WERI-Rb-1 (cell line): ENCODE measurements at places on chromosomes 1 and 21.

GRCh38 chr1:178005450-178005849, 35.6 kb upstream of the SEC16B start:
- DNase-seq: no peak

DNA sequence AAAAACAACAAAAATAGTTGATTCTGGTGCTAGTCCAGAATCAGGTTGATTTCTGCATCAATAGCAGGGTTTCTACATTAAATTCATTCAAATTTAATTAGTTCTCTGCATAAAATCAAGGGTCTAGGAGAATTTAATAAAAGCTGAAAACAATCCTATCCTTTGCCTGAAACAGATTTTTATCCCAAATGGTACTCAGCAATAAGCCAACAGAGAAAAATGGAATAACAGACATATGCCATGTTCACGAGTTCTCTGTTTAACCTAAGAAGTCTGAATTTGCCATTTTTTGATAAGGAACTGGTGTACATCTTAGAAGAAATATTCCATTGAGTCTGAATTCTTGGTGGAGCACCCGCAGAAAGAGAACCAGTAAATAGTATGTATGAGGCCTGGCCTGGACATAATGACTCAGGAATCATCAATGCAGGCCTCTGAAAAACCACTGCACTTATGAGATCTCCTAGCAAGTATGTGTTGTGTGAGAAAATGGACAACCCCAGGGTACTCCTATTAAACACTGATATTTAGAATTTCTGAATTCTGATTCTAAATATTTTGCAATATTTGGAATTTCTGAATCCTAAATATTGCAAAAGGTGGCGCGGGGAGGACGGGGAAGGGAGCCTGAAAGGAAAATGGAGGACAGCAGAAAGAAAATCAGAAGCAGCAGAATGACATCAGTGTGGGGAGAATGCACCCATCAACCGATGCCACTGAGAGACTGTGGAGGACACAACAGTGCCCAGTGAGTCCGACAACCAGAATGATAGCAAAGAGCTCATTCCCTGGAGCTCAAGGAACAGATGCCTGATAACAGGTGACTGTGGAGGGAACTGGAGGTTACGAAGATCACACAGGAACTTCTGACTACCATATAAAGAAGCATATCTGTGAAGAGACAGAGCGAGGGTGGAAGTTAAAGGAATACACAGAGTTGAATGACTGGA, 97.6 kb downstream of the APP start:
- no peak for DNase-seq

GRCh38 chr21:29365661-29366265, 67.0 kb downstream of the BACH1 start:
- DNase-seq: no peak

DNA sequence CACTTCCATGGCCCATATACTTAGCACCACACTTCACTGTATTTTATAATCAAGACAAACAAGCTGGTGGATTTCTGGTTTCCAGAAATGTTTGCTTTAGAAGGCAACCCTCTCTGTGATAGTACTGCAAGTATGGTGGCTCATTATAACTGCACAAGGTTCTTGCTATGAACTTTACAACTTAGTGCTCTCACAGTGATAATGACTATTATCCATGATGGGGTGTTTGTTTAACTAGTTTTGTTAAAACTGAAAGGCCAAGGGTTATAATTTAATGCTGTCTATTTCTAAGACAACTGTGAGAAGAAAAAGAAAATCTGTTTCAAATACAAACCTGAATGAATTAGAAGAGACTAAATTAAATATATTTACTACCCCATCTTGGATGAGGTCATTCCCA, 903.2 kb downstream of the ADGRL2 start:
- DNase-seq: no peak

DNA sequence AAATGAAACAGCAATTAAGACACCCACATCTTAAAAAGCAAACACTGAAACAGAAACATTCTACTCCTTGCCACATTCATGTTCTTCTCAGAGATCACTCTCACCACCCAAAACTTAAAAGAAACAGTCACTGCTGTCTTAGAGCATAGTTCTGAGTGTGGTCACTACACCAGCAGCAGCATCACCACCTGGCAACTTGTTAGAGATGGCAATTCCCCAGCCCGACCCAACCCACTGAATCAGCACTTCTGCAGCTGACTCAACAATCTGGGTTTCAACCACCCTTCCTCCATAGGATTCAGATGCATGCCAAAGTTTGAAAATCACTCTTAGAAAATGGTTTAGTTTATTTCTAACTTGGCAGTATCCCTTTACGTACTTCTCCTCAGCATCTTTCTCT, 126.1 kb downstream of the CDC42BPA start:
- DNase-seq: no peak

DNA sequence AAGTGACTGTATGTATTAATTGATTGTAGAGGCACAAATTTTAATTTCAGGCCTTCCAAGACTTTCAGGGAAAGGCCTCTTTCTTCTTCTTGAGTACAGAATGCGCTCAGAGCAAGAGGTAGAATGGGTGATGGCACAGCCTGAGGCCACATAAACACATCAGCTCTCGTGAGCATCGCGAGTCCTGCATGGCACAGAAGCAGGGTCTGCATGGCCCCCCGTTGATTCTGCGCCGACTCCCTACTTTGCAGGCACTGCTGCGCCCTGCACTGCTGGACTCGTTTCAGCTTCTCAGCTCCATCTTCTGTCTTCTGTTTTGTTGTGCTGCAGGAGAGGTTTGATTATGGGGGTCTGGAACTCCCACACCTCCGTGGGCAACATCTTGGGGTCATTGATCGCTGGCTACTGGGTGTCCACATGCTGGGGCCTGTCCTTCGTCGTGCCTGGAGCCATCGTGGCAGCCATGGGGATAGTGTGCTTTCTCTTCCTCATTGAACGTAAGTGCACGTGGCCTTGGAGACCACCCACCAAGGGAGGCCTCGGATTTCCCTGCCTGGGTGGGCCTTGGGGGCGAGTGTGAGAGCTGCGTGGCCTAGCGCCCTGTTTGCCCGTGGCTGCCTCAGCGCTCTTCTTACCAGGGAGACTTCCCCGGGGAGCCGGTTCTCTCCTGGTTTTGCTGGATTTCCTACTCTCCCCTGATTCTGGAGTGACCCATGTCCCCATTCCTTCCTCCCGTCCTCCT, 29.6 kb downstream of the SLC37A1 start:
- no peak for DNase-seq

GRCh38 chr1:180119837-180120236, 34.8 kb upstream of the QSOX1 start:
- DNase-seq: no peak

DNA sequence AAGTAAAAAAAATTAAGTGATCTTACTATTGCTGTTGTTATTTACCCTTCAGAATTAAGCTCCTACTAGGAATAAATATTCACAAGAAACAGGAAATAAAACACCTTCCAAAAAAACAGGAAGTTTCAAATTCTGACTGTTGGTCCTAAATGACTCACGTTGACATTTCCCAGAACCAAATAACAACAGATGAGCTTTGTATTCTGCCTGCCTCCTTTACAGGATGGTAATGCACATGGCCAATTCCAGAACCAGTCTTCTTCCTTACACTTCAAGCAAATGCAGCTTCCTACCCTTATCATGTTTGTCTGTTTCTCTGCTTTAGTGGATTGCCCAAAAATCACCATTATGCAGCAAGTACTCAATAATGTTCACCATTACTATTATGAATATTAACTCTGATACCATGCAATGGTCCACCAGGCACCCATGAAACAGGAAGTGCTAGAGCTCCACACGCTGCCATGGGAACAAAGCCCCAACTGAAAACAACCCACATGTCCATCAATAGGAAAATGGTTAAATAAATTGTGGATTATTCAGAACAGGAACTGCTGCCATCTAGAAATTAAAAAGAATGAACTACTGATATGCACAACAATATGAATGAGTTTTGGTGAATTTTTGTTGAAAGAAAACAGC, 8.9 kb downstream of the CASP9 start:
- DNase-seq: no peak

DNA sequence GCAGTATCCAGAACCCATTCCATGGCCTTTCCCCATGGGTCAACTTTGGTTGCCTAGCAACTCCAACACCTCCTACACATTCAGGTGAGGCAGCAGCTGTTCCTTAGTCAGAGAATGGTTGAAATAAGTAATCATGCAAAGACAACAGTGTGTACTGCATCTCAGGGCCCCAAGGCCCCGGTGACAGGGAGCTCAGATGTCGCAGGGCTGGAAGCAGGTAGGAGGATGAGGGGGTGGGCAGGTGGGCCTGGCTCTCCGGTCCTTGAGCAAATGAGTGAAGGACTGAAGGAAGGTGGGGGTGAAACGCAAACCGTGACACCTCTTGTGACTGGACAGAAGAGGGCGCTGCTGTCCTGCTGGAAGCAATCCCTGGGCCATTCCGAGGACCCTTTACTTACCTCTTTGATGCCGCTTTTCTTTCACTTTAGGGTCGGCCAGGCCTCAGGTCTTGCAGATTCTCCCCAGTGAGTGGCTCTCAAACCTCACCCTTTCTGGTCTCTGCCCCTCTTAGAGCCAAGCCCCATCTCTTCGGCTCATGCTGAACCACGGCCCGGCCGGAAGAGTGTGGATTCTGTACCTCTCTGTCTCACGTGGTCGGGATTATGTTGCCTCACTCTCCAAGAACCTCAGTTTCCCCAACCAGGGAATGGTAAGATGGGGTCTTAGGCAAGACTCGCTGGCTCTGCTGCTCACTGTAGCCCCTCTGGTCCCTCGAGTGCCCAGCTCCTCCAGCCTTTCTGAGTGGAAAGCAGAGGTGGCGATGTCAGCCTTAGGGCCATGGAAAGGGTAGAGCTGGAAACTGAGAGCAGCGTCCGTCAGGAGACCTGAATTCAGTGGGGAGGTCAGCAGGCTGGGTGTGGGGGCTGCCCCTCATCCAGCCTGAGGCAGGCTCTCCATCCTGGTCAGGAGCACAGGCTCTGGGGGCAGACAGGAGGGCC, 5.6 kb upstream of the KCNA10 start:
- DNase-seq: peak; percentile 72

DNA sequence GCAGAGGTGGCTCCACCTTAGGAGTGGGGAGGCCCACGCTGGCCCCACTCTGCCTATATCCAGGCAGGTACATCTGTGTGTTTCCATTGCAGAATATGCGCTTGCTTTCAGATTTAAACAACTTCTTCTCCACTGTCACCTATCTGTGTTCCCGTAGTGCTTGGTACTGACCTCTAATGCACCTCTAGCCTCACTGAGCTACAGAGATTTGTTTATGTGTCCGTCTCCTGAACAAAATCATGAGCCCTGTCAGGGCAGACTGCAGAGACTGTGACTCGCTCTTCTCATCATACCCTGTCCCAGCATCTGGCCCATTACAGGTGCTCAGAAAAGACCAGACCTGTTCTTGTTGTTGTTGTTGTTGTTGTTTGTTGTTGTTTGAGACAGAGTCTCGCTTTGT, 14.5 kb upstream of the LRRC38 start:
- no peak for DNase-seq

DNA sequence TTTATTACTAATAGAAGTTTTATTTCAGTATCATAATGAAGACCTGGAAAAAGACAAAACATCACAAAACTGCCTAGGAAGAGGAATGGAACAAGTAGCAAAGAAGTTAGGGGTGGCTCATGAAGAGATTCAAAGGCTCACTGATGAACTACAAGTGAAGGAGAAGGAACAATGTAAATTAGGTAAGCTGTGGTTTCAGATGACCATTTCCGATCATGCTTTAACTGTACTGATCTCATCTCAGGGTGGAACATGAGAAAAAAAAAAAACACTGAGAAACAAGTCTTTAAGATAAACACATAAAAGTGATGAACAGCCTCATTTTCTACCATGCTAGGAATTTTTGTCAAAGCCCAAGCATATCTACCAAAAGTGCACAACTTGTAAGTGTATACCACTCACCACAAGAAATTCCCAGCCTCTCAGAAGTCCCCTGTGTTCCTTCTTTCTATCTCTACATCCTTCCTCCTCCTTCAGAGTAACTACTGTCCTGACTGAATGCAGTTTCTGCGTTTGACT, 19.6 kb downstream of the CCDC30 start:
- DNase-seq: no peak

DNA sequence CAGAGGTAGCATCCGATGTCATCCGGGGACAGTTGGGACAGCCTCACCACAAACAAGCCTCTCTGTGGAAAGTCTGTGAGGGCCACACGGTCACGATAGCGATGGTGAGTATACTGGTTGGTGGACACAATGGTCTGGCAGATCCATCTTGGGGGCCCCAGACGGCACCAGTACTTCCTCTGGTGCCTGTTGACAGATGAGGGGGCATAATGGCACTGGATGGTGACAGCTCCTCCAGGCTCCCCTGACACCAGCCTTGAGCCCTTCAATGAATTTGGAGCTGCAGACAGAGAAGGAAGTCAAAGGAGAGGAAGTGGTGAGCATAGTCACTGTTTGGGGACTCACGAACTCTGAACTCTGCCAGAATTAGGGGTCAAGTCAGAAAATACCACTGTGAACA, 8.0 kb downstream of the FCAMR start:
- DNase-seq: no peak

- no peak for DNase-seq
These were observed 28.8 kb upstream of the WASF2 start for GRCh38 chr1:27518808-27519207.

DNA sequence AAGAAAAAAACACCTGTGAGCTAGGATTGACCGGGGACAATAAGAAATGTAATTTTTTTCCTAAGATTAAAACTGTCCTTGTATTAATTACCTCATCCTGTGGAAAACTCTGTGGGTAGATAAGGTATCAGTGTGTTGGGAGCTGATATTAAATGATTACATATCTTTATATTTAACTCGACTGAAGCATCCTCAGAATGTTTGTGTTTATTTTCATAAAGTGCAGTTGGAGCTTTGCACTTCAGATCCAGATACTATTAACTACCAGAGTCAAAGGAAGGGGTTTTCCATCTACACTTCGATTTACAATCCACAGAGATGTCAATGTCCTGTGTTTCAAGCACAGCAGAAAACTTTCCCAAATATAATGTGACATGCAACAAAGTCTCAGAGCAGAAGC, 164.5 kb downstream of the NR5A2 start:
- no peak for DNase-seq

- no peak for DNase-seq
These were observed 72.2 kb upstream of the GJB5 start for GRCh38 chr1:34682452-34683223.

DNA sequence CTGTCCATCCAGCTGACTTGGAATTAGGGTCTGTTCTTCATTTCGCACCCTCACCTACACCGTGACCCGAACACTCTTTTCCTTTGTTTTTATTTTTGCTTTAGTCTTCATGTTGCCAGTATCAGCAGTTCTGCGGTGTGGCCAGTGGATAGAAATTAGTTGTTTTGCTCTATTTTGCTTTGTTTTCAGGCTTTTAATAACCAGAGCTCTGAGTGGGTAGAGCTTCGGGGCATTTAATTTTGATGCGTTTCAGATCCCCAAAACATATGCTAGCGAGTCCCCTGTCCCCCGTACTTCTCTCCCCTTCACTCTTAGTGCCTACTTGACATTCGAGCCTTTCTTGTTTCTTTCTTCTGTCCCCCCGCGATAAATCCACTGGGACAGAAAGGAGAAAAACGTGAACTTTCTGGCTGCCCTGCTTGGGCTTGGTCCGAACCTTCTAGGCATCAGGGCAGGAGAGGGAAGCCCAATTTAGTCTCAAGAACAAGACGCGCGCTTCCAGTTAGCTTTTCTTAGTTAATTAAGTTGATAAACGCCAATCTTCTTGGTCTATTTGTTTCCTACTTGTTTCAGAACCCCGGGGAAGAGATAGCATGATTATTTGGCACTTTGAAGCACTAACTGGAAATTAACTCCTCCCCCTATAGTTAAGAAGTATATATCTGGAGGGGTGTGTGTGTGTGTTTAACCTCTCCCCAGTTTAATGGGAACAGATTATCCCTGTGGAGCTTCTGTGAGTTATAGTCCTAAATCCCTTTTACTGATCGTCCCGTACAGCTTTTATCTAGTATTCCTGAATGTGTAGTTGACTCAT, 839 bp downstream of the SWT1 start:
- peak; percentile 10 for DNase-seq

- DNase-seq: no peak
These were observed 1806.0 kb downstream of the MRPL39 start for GRCh38 chr21:23801292-23801691.
